Amniotic stem cell (primary cell): ENCODE measurements at places on chromosomes 1 and 21.

DNA sequence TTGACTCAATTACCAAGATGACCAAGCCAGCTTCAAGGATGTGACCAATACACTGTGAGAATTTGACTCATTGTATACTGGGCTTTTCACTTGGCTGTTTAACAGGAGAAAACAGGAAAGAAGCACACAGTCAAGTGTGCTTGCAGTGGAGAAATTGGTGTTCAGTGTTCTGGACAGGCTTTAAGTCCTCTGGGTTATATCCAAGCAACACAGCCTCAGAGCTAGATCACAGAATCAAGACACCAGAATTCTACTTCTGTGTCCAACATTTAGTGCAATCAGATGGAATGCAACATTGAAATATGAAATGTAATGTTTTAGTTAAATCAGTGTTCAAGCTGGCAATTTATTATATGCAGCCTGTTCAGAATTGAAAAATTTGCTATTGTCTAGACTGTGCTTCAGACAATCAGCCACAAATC, 694.4 kb downstream of the LTN1 start:
- no peak for DNase-seq

DNA sequence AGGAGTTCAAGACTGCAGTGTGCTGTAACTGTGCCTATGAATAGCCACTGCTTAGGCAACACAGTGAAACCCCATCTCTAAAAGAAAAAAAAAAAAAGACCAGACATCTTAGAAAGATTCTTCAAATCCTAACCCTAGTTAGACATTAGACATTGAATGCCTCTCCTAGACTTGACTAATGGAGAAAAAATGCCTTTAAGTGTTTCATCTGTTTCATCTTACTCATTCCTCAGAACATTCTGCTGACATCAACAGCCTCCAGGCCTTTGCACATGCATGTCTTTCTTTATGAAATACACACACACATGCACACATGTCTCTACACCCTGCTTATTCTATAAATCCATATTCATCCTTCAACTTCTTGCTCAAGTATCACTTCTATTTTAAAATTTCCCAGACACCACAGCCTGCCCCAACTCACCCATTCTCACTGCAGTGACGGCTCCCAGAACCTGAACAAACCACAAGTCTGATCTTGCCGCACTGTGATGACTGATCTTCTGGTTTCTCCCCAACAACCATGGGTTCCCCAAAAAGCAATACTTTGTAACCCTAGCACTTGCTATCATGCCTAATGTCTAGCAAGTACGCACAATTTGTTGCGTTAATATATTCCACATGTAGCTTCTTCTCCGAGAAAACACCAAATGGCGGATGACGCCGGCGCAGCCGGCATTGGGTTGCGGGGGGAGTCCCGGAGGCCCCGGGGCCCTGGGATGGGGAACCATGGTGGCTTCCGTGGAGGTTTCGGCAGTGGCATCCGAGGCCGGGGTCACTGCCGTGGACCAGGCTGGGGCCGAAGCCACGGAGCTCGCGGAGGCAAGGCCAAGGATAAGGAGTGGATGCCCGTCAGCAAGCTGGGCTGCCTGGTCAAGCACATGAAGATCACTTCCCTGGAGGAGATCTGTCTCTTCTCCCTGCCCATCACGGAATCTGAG, 37.4 kb downstream of the LRRC52 start:
- DNase-seq: no peak

GRCh38 chr21:46126309-46127238, 28.7 kb downstream of the COL6A2 start:
- DNase-seq: no peak

DNA sequence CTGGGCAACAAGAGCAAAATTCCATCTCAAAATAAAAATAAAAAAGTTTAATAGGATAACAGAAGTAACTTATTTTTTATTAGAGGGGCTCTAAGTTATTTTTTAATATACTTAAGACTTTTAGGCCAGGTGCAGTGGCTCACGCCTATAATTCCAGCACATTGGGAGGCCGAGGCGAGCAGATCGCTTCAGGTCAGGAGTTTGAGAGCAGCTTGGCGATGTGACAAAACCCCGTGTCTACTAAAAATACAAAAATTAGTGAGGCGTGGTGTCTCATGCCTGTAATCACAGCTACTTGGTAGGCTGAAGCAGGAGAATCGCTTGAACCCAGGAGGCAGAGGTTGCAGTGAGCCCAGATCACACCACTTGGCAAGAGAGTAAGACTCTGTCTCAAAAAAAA, 180.5 kb upstream of the NR5A2 start:
- DNase-seq: no peak

GRCh38 chr1:32341971-32342370, 5.9 kb upstream of the MARCKSL1 start:
- no peak for DNase-seq
